Aorta (tissue), 5 donors: ENCODE measurements at places on chromosomes 2 and 18. TPM values are rescaled to one million over a fixed set of nuclear protein-coding genes. Genes with fewer than 3 reads are reported as not detected.

GRCh38 chr2:218517434-218518206, 50.5 kb downstream of the USP37 start:
- H3K36me3 ChIP-seq: no peaks in the 10 kb centered on the region
- H3K4me1 ChIP-seq: no peaks in the 10 kb centered on the region
- H3K4me3 ChIP-seq: no peak overlapping the region
- no peaks in the 10 kb centered on the region for H3K27me3 ChIP-seq
- no peak overlapping the region for H3K27ac ChIP-seq

DNA sequence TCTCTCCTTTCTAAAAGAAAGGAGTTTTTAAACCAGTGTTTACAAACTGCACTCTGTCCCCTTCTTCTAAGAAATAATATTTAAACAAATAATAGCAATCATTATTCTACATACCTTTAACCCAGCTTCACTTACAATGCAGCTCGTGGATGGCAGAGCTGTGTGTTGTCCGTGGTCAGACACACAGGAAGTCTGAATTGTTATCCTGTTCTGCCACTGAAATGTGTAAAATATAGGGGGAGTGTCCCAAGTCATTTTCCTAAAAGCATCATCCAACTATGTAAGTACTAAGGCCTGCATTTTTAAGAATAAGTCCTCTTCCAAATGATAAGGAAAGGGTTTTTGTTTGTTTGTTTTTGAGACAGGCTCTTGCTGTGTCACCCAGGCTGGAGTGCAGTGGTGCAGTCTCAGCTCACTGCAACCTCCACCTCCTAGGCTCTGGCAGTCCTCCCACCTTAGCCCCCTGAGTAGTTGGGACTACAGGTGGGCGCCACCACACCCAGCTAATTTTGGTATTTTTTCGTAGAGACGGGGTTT, 2.7 kb upstream of the PPP4R1 start:
- no peak overlapping the region for H3K27ac ChIP-seq
- no peaks in the 10 kb centered on the region for H3K27me3 ChIP-seq
- DNase-seq: no peak

GRCh38 chr18:75210274-75211001, at the start of gene TSHZ1:
TSS of gene TSHZ1 (plus strand) at chr18:75210797. CDS start at chr18:75211877, 1,080 bp downstream.
- peak within 1 kb of the TSS; percentile 94 for H3K4me3 ChIP-seq
- DNase-seq: no peak
- no peaks in the 10 kb centered on the region for H3K27me3 ChIP-seq
- H3K4me1 ChIP-seq: no peaks in the 10 kb centered on the region
- peak within 1 kb of the TSS; percentile 81 for H3K27ac ChIP-seq
- H3K36me3 ChIP-seq: no peaks in the 10 kb centered on the region

Gene MAP3K20
- 109 TPM for total RNA-seq

DNA sequence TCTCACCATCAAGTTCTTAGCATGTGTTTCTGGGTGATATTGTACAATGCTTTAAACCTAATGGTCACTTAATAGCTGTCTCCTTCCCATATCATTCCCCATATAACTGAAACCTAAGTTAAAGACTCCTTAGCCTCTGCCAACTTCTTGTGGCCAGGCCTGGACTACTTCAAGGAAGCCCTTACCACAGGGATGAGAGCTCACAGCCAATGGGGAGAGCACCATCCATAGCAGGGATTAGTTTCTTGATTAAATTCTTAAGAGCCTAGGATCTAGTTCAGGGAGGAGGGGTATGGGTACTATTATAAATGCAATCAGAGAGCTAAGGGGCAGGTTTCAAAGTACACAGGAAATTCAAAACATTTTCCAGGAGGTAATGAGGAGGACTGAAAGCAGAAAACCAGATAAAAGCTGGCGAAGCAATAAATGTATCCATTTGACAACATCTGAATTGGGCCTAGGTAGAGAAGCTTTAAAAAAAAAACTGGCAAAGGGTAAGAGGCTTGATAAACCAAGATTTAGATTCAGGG, 34.8 kb upstream of the IHH start:
- no peak for DNase-seq
- no peaks in the 10 kb centered on the region for H3K36me3 ChIP-seq
- H3K27ac ChIP-seq: no peak overlapping the region
- H3K4me1 ChIP-seq: no peaks in the 10 kb centered on the region
- no peaks in the 10 kb centered on the region for H3K27me3 ChIP-seq
- no peak overlapping the region for H3K4me3 ChIP-seq

- no peak overlapping the region for H3K4me3 ChIP-seq
- H3K27me3 ChIP-seq: no peaks in the 10 kb centered on the region
- H3K4me1 ChIP-seq: no peaks in the 10 kb centered on the region
- DNase-seq: peak; percentile 32
- H3K36me3 ChIP-seq: no peaks in the 10 kb centered on the region
- H3K27ac ChIP-seq: no peak overlapping the region
Measured at GRCh38 chr2:128416109-128416785, 97.6 kb upstream of the HS6ST1 start.

GRCh38 chr2:74186038-74186437, 7.4 kb upstream of the MOB1A start:
- H3K4me3 ChIP-seq: no peak overlapping the region
- peak; percentile 73 for DNase-seq
- no peaks in the 10 kb centered on the region for H3K27me3 ChIP-seq
- H3K4me1 ChIP-seq: no peaks in the 10 kb centered on the region
- H3K27ac ChIP-seq: no peak overlapping the region
- no peaks in the 10 kb centered on the region for H3K36me3 ChIP-seq

DNA sequence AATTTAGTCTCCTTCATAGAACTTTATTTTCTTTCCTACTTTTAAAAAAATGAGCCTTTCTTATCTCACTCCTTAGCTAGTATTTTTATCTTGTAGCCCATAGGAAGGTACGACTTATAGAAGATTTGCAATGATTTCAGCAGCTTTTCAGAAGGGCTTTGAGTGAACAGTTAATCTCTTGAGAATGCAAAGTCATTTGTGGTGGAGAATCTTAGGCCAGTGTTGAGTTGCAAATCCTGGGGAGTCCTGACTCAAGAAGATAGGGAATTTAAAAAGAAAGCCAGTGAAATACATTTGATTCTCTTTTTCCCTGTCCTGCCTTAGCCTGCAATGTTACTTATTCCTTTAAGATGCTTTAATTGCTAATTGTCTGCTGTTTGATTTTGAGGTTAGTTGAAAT, 33.6 kb downstream of the LYPD6 start:
- H3K27me3 ChIP-seq: no peaks in the 10 kb centered on the region
- no peaks in the 10 kb centered on the region for H3K4me1 ChIP-seq
- H3K4me3 ChIP-seq: no peak overlapping the region

- no peaks in the 10 kb centered on the region for H3K4me1 ChIP-seq
- no peaks in the 10 kb centered on the region for H3K27me3 ChIP-seq
- no peak overlapping the region for H3K27ac ChIP-seq
- no peak overlapping the region for H3K4me3 ChIP-seq
- no peak for DNase-seq
Measured at GRCh38 chr2:235004329-235004903, 52.6 kb downstream of the SH3BP4 start.

Gene CTLA4
- total RNA-seq: 1.8 TPM

GRCh38 chr18:41462946-41463345, 492.1 kb upstream of the PIK3C3 start:
- no peaks in the 10 kb centered on the region for H3K27me3 ChIP-seq
- DNase-seq: no peak

- H3K4me3 ChIP-seq: no peak overlapping the region
- H3K27ac ChIP-seq: no peak overlapping the region
- H3K27me3 ChIP-seq: no peaks in the 10 kb centered on the region
- no peaks in the 10 kb centered on the region for H3K36me3 ChIP-seq
Measured at GRCh38 chr2:103169861-103170260, 408.0 kb downstream of the TMEM182 start.

GRCh38 chr2:171893196-171893823, 734 bp downstream of the SLC25A12 start:
- no peak for DNase-seq
- no peak overlapping the region for H3K27ac ChIP-seq
- no peaks in the 10 kb centered on the region for H3K4me1 ChIP-seq
- H3K4me3 ChIP-seq: peak overlapping the region; percentile 75
- H3K36me3 ChIP-seq: no peaks in the 10 kb centered on the region

DNA sequence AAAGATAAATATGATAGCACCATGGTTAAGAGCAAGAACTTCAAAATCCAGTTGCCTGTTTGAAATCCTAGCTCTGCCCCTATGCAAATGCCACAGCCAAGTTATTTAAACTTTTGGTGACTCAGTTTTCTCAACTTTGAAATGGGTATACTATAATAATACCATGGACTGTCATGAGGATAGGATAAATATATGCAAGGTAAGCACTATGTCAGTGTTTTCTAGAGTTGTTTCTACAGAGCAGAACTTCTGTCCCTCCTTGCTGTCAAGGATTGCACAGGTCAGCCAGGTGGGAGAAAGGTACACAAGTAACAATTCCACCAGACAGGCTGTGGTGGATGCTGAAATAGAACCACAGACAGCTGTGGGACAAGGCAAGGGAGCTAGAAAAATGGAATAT, 55.7 kb upstream of the BOD1L2 start:
- no peaks in the 10 kb centered on the region for H3K36me3 ChIP-seq
- no peak for DNase-seq
- H3K4me1 ChIP-seq: no peaks in the 10 kb centered on the region

GRCh38 chr2:214465363-214466146, 54.7 kb downstream of the VWC2L start:
- no peak overlapping the region for H3K4me3 ChIP-seq
- H3K27me3 ChIP-seq: no peaks in the 10 kb centered on the region
- H3K4me1 ChIP-seq: no peaks in the 10 kb centered on the region
- DNase-seq: peak; percentile 53

GRCh38 chr2:105766300-105766866, 21.7 kb downstream of the NCK2 start:
- H3K4me1 ChIP-seq: no peaks in the 10 kb centered on the region
- H3K36me3 ChIP-seq: no peaks in the 10 kb centered on the region
- DNase-seq: no peak

DNA sequence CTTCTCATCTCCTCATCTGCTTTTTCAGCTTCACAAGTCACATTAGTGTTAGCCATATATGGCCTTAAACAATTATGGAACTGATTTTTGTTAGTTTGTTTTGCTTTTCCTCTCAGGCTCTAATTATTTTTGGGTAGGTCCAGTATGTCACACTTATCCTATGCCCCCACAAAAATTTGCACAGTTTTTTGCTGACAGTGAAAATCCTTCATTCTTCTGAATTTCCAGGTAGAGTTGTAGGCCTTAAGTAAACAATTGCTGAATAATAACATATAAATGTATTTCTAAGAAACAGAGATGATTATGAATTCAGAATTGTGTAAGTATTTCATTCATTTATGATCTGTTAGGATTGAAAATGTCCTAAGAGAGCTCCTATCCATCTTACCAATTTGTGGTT, 8.6 kb upstream of the SERPINB10 start:
- H3K36me3 ChIP-seq: no peaks in the 10 kb centered on the region
- DNase-seq: no peak
- H3K27ac ChIP-seq: no peak overlapping the region
- H3K4me3 ChIP-seq: no peak overlapping the region
- H3K27me3 ChIP-seq: no peaks in the 10 kb centered on the region

DNA sequence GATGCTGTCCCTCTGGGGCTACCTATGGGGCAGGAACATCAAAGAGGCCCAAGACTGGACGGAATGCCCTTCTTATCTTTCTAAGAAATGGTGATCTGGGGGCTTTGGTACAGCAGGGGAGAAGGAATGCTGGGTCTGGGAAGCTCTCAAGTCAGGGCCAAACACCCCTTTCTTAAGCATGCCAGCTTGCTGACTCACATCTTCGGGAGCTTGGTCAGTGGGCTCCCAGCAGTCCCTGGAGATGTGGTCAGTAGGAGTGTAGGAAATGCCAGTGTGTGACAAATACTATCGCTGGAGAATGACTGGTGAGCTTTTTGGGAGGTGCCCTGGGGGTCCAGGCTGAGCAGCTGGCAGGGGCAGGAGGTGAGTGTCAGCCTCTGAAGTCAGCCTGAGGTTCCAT, 105.0 kb upstream of the CDC42EP3 start:
- H3K4me3 ChIP-seq: no peak overlapping the region
- H3K27me3 ChIP-seq: no peaks in the 10 kb centered on the region

GRCh38 chr2:219308142-219309101, 779 bp downstream of the PTPRN start:
- H3K4me1 ChIP-seq: no peaks in the 10 kb centered on the region
- DNase-seq: peak; percentile 91
- H3K27me3 ChIP-seq: no peaks in the 10 kb centered on the region
- H3K36me3 ChIP-seq: no peaks in the 10 kb centered on the region
- H3K4me3 ChIP-seq: no peak overlapping the region

DNA sequence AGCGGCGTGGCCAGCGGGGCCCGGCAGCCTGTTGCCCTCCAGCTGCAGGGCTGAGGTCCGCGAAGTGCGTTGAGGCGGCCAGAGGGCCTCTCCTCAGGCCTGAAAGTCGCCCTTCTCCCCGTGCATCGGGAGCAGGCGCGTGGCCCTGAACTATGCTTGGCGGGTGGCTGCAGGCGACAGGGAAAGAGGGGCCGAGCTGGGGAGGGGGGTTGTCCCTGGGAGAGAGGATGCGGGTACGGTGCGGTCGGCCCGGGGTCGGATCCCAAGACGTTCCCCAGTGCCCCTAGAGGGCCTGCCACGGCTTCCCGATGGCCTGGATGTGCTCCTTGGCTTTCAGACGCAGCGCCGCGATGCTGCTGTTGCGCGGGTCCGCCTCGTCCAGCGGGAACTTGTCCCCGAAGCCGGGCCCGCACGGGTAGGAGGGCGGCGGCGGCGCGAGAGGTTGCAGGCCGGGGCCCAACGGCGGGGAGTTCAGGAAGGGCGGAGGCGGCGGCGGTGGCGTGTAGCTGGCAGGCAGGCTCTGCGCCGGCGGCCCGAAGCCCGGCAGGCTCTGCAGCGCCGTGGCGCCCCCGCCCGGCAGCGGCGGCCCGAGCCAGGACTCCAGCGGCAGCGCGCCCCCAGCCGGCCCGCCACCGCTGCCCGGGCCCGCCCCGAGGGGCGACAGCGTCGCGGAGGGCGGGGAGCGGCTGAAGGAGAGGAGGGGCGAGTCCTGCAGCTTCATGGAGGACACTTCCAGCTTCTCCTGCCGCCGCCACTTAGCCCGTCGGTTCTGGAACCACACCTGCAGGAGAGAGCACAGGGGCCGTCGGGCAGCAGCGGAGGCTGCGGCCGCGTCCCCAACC, 4.3 kb downstream of the RAX start:
- H3K4me3 ChIP-seq: peak overlapping the region; percentile 3
- H3K27ac ChIP-seq: no peak overlapping the region
- DNase-seq: no peak

Gene FAP
- total RNA-seq: 65.8 TPM

- no peak overlapping the region for H3K27ac ChIP-seq
- DNase-seq: no peak
- H3K4me1 ChIP-seq: no peaks in the 10 kb centered on the region
- H3K27me3 ChIP-seq: no peaks in the 10 kb centered on the region
- H3K36me3 ChIP-seq: no peaks in the 10 kb centered on the region
Measured at GRCh38 chr2:31227110-31227509, 6.8 kb upstream of the EHD3 start.

DNA sequence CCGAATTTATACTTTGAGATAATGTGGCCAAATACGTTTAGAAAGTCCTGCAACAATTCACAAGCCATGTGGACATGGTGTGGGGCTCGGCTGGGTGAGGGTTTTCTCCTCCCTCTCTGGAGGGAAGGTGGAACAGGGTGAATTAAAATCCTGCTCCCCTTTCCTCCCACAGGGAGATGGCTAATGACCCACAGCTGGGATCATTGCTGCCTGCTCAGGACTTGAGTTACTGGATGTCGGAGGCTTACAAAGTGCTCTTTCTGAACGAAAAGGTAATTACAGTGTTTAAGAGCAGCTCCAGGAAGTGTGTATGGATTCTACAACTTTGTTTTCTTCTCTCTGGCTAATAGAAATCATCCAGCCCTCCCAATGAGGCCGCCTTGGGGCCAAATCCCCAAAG, 97.9 kb upstream of the ALKAL2 start:
- no peaks in the 10 kb centered on the region for H3K27me3 ChIP-seq
- no peaks in the 10 kb centered on the region for H3K4me1 ChIP-seq
- DNase-seq: no peak
- H3K27ac ChIP-seq: no peak overlapping the region
- H3K36me3 ChIP-seq: no peaks in the 10 kb centered on the region
- H3K4me3 ChIP-seq: no peak overlapping the region
